Ureter (tissue), 1 donor: ENCODE measurements at places on chromosomes 5 and 9.

GRCh38 chr5:144192661-144193060 is 22.0 kb downstream of the KCTD16 start:
- DNase-seq, result no peak

DNA sequence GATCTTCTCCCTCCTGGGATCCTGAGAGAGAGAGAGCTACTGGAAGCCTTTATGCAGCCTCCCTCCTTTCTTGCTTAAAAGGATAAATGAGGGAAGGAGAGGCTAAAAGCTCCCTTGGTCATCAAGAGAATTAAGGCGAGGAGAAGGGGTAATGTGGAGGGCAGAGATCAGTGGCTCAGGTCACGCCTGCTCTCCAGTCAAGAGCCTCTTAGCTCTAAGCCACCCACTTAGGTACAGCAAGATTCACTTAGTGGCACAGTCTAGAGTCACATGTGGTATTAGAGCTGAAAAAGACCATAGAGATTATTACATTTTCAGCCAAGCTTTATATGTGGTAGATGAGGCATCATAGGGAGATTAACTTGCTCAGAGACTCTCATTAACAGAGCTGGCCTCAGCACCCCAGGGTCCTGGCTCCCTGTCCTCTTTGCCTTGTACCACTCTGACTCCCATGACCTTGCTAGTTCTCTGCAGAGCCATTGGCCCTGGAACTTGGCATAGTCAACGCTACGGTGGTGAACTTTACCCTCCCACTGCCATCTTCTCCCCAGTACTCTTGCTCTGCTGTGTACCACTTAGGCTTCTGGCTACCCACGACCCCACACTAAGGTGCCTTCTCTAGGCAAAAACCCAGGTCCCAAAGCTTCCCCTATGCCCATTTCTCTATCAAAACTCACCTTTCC is 37.6 kb downstream of the MFAP3 start:
- DNase-seq, result no peak

- no peak for DNase-seq
Observed at GRCh38 chr9:970151-970996, 6.1 kb upstream of the DMRT3 start.

DNA sequence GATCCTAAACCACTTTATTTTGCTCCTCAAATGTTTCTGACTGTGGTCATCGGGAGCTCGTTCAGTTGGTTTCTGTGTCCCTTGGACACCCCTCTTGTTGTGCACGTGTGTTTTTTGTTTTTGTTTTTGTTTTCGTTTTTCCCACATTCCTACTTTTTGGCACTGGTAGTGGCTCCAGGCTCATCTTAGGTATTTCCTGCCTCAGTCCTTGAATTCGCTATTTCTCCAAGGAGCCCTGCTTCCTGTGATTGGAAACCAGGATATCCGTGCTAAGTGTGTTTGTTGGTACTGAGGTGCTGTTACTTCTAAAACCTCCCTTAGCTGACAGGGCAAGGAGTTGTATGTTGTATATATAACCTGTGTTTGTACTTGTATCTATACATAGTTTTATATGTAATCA is 5.9 kb downstream of the HMCN2 start:
- no peak for DNase-seq

DNA sequence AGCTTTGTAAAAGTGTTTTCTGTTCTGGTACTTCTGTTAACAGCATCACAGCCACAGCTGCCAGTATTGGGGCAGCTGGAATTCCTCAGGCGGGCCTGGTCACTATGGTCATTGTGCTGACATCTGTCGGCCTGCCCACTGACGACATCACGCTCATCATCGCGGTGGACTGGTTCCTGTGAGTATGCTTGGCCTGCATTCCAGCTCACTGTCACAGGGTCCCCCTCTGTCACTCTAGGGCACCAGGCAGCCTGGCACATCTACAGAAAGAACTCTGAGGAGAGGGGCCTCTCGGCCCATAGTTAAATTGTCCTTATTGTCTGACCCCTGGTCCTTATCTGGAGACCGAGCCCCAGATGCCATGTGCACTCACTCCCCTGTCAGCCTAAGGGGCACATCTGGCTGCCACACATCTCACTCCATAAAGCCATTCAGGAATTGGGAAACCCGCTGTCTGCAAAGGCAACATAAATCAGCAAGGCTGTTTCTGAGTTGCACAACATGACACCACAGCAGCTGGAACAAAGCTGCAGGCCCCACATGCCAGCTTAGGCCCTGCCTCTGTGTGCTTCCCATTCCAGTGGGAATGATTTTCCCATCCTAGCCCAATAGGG is 77.5 kb downstream of the SLC1A3 start:
- no peak for DNase-seq

GRCh38 chr9:120891245-120891883 is 14.4 kb upstream of the PHF19 start:
- DNase-seq, result no peak

DNA sequence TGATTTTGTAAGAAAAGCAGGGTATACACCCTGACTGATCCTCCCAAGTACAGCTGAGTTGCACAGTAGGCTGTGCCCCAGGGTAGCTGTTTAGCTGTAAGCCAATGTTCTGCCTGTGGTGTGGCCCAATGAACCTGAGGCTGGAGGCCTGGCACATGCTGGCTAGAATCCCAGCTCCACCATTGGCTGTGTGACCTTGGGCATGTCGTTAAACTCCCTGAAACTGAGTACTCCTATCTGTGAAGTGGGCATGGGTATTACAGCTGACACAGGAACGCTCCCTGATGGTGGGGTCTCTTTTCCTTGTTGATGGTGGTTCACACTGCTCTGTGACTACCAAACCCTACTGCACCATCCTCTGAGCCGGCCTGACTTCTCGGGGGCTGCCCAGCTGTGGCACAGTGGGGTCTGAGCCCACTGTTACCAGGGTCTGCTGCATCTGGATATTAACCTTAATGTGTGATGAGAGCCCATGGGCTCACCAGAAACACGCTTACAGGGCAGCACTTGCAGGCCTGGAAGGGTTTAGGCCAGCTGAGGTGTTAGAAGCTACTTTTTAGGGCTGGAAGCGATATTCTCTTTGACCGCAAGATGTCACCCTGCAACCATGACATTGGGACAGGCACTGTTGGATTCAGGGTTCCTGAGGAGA is 7.0 kb upstream of the GADD45G start:
- DNase-seq, result no peak

GRCh38 chr5:59600998-59601397 is 292.5 kb downstream of the PDE4D start:
- no peak for DNase-seq

DNA sequence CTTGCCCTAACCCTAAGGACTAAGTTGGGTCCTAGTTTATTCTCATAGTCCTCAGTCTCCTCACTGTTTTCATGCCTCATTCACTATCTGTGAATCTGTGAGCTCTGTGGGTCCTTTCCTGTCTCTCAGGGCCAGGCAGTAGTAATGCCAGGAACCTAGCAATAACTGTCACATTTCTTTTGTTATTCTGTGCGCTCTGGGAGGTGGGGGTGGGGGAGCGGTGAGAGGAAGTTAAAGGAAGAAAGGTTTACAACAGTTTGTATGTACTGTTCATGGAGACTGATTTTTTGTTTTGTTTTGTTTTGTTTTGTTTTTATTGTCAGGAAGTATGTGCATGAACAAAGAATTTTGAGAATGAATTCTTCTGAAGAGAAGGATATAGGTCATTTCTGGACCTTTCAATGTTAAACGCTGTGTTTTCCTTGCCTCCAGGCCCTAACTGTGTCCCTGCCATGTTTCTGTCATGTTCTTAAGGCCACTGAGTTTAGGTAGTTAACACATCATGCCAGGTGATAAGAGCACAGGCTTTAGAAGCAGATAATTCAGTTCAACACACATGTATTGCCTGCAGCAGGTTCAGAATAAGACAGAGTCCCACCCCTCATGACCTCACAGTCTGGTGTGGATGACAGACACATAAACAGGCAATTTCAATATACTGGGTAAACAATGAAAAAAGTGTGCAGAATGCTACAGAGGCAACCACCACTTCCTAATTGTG is 13.3 kb upstream of the FEM1C start:
- no peak for DNase-seq

DNA sequence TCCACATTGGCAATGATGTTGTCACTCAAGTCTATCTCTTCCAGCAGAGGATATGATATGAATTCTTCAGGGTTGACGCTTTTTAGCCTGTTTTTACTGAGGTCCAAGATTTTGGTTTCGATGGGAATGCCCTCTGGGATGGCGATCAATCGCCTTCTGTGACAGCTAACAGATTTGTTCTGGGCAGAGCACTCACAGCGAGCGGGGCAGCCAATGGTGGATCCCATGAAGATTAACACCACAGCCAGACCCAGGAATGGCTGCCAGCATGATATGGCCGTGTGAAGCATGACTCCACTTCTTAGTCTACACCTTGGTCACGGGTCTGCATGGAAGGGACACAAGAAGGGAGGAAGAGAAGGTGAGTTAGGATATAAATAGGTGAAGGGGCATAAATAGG is 377.1 kb upstream of the C9orf72 start:
- DNase-seq, result no peak

GRCh38 chr5:178382754-178383164 is 150.2 kb upstream of the PHYKPL start:
- DNase-seq, result no peak

DNA sequence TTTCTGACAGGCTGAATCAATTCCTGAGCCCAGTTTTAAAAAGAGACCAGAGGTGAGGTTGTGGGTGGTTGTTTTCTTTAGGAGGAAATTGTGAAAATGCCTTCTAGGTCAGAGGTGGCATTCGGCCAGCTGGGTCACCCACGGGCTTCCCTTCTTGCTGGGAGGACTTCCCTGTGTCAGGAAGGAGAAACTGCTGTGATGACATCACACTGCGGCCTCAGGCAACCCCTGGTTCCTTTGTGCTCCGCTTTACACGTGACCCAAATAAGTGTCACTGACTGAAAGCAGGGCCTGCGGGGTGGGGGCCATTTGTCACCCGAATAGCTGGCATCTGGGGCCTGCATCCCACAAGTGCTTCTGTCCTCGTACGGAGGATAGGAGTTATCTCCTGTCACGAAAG is 39.7 kb downstream of the FABP6 start:
- DNase-seq, result peak; percentile 89

- peak; percentile 47 for DNase-seq
Observed at GRCh38 chr9:132797861-132798659, 80.0 kb downstream of the AK8 start.

DNA sequence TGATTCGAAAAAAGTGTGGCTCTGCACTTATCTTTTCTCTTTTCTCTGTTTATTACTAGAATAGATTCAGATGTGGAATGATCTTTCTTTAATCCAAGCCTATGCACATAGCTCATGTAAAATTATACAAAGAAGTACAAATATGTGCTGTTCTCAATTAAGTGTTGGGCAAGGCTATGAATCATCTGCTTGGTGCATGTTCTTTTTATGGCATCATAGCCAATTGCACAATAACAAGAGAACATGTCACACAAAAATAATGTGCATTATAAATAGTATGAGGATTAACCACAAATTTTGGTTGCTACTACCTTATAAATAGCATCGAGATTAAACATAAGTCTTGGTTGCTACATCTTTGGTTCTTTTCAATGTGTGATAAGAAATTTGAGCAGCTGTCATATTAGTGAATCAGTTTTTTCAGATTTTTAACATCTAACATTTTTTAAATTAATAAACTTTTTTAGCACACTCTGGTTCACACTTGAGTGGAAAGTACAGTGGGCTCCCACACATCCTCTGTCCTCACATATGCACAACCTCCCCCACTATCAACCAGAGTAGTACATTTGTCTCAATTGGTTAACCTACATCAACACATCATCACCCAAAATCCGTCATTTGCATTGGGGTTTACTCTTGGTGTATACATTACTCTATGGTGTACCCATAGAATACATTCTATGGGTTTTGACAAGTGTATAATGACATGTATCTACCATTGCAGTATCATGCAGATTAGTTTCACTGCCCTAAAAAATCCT is 6.8 kb upstream of the RECK start:
- no peak for DNase-seq
